ENCODE measurements at places on chromosomes 3 and 15.

GRCh38 chr3:42712344-42712648 is 9.7 kb upstream of the HHATL start:
- no peak for DNase-seq

DNA sequence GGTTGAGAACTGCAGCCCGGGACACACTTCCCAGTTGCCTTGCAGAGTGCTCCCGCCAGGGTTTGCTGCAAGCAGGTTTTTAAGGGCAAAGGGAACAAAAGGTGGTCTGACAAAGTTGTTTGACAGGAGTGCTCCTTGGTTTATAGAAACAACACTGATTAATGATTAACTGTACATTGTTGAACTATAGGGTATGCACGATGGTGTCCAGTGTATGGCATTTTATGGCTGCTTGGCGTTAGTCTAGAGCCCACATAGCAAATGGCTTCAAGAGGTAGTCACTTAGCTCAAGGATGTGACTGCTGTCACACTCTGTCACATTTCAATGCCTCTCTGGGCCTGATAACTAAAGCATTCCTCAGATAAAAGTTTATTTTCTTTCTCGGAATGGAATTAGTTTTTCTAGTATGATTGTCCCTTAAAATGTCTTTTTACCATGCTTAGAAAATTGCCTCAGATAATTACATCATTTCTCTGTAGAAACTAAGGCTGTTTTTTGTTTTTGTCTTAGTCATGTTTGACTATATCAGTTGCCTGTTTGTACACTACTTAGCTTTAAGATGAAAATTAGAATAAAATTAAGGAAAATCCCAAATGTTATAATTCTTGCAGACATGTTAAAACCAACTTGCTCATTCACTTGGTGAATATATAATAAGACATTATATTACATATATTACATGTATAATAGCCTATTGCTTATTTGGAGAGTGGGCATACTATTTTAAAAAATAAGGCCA is 61.3 kb upstream of the GATM start:
- DNase-seq = no peak

DNA sequence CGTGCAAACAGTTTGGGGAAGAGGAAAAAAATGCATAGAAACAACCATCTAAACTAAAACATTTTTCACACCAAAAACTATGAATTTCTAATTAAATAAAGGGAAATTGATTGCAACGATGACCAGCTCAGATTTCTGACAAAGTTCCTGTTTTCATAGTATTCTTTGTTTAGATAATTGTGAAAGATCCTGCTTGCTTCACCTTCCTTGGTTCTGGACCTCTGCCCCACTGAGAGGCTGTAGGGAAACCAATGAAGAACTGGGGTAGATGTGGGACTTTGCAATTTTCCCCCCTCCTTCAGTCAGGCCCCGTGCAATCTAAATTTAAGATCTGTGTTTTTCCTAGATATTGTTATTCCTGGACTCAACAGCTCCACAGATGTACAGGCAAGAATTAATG is 13.8 kb upstream of the TEX264 start:
- no peak for DNase-seq

- DNase-seq = no peak
These were observed 108.4 kb upstream of the SLC6A11 start for GRCh38 chr3:10707400-10708215.

- DNase-seq = no peak
These were observed 1.6 kb downstream of the NR2F2 start for GRCh38 chr15:96331945-96332636.

DNA sequence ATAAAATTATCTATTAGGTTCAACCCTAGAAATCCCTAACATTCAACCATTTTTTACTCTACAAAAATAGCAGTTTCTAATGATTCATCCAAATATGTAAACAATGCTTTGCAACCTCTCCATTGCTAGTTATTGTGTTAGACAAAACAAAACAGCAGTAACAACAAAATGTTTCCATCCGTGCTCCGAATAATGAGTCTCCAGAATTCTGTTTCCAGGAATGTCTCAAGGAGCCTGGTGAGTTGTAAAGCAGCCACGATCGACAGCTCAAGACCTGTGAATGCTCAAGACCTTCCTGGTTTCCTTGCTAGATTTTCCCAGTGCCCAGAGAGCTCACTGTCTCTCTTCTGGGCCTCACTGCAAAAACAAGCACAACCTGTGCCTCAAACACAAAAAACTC is 49.9 kb downstream of the CHRD start:
- no peak for DNase-seq

DNA sequence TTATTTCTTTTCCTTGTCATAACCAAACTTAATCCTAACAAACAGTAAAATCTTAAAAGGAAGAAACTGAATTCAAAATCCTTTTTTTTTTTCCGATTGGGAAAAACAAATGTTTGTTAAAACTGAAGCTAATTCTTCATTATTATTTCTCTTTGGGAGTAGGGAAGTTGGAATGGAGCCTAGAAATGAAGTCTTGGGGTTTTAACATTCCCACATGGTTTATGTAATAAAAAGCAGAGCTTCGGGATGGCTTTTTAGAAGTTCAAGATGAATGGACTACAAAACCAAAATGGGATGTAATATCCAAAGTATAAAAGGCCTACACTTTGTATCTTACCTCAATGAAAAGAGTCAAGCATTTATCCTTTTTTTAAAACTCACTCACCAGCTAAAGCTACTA is 189.0 kb upstream of the TMC3 start:
- no peak for DNase-seq

DNA sequence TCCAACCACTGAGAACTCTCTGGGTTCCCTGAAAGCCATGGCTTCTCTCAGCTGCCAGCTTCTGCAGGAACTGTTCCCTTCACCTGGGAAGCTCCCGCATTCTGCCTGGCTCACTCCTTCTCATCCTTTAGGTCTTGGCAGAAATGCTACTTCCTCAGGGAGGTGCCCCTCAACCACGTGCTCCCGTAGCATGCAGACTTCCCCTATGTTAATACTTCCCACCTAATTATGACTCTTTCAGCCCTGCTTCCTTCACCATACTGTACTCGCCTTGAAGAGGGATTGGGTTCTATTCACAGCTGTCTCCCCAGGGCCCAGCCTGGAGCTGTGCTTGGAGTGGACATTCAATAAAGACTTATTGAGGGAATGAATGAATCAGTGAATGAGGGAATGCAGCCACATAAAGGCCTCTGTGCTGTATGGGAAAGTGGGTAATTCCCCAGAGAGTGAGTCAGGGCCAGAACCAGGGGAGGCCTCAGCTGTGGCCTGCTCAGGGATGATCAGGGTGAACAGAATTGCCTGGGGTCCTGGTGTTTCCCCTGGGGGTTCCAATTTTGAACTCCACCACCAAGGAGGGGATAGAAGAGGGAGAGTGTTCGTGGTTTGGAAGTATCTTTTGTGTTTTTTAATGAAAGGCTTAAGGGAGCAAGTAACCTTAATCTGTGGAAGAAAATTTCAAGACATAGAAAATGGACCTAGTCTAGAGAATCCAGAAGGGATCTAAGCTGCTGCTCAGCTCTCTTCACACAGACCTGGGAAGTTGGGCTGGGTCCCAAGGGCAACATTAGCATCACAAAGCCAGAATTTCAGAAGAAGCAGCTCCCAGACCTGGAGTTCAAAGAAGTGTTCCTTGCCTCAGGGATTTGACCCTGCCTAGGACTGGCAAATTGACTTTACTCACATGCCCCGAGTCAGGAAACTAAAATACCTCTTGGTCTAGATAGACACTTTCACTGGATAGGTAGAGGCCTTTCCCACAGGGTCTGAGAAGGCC is 14.6 kb upstream of the FAM107A start:
- DNase-seq = no peak

GRCh38 chr3:159839561-159840379 is 148.9 kb upstream of the IL12A start:
- DNase-seq = no peak

- DNase-seq = no peak
These were observed 3.3 kb downstream of the LYSMD4 start for GRCh38 chr15:99729920-99730319.

- no peak for DNase-seq
These were observed 384.7 kb downstream of the NTRK3 start for GRCh38 chr15:87871731-87872320.

GRCh38 chr3:11600501-11601282 is 43.0 kb downstream of the VGLL4 start:
- DNase-seq = no peak

DNA sequence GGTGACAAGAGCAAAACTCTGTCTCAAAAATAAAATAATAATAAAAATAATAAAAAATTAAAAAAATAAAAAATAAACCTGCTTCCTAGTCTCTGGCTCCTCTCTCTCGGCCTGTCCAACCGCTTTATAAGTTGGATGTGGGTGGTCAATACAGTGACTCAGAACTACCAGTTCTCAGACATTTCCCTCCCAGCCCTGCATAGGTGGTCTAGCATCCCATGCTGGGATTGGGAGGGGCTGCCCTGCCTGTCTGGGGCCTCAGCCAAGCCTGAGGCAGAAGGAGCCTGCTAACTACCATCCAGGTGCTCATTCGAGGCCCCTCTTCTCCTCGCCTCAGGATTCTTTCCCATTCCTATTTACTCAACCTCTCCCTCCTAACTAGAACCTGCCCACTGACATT is 33.3 kb upstream of the BLM start:
- DNase-seq = no peak

GRCh38 chr15:66855041-66855440 is 153.0 kb downstream of the SMAD6 start:
- DNase-seq = no peak

- no peak for DNase-seq
These were observed 20.9 kb downstream of the FBLN2 start for GRCh38 chr3:13569641-13570390.
